Stimulated activated CD4-positive, alpha-beta T cell treated with anti-CD3 and anti-CD28 coated beads, Interleukin-2, amount 100 ng/mL, for 24 hours (primary cell): ENCODE measurements at places on chromosomes 5 and 9.
A peak's percentile ranks its signal among the peaks of the same experiment; 100 is the strongest.

GRCh38 chr5:100584069-100584468 is 48.9 kb downstream of the FAM174A start:
- DNase-seq: no peak

DNA sequence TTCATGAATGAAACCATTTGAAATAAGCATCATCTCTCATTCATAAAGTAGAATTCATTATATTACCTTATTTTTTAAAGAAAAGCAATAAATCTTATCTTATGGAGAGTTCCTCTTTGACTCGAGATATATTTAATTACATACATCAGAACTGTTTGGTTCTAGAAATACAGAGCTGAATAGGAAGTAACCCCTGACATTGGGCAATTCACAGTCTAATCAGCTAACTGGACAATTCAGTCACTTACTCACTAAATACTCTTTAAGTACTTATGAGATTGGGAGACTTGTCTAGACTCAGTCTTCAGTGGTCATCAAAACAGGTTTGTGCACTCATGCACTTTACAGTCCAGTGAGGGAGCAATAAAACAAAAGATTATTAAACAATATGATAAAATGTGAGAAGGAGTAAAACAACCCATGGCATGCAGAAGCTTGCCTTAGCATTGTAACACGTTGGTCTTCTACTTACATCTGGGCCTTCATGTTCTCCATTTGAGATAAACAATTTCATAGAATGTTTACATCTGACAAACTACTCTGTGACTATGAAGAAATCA is 11.5 kb upstream of the FBXO38 start:
- DNase-seq: no peak

- no peak for DNase-seq
Observed at GRCh38 chr9:109956717-109957440, 176.9 kb downstream of the PALM2AKAP2 start.

- no peak for DNase-seq
Observed at GRCh38 chr5:163379298-163380155, 57.9 kb upstream of the CCNG1 start.

DNA sequence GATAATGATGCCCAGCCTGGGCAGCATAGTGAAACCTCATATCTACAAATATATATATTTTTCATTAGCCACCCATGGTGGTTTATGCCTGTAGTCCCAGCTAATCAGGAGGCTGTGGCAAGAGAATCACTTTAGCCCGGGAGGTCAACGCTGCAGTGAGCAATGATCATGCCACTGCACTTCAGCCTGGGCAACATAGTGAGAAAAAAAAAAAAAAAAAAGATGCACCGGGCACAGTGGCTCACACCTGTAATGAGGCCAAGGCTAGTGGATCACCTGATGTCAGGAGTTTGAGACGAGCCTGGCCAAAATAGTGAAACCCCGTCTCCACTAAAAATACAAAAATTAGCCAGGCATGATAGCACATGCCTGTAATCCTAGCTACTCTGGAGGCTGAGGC is 50.2 kb upstream of the ADRA1B start:
- no peak for DNase-seq

DNA sequence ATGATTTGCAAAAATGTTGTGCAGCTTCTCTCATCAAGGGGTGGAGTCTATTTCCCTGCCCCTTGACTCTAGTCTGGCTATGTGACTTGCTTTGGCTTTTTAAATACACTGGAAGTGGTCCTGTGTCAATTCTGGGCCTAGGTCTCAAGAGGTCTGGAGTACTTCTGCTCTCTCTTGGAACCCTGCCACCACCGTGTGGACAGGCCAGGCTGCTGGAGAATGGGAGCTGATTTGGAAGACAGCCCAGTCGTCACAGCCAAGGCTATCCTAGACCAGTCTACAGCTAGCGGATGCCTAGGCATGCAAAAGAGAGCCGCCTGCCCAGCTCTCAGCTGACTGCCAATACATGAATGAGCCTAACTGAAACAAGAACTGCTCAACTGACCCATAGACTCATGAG is 56.7 kb upstream of the CLINT1 start:
- DNase-seq: no peak

DNA sequence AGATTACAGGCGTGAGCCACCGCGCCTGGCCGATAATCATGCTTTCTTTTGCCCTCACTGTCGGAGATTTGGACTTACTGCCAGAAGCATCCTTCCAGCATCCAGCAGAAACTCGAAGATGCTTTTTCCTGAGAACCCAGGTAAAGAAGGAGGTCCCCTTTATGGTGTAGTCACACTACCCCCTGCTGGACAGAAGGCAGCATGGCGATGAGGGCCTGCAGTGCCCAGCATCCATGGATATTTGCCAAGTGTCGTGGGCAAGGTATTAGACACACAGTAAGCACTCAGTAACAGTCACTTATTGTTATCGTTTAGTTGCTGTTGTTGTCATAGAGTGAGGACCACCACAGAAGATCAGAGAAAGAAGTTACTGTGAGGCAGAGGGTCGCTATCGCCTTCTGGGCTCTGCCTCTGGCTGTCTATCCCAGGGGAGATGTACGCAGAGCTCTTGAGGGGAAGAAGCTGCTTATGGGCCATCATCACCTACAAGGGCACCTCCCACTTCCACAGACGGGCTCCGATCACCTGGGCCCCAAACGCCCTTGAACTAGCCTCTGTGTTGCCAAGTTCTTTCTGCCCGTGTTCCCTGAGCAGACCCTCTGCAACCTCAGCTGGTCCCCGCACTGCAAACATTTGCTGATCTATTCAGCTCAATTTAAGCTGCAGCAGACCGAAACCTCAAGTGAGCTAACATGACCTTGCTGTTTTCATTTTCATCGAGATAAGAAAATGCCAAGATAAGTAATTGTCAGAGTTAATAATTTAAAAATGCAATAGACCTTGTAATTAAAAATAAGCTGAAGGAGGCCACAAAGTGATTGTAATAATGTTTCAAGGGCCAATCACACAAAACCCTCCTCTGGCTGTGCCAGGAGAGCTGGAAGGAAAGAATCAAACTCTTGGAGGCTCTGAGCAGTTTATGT is 23.9 kb downstream of the C5orf15 start:
- DNase-seq: peak; percentile 61

DNA sequence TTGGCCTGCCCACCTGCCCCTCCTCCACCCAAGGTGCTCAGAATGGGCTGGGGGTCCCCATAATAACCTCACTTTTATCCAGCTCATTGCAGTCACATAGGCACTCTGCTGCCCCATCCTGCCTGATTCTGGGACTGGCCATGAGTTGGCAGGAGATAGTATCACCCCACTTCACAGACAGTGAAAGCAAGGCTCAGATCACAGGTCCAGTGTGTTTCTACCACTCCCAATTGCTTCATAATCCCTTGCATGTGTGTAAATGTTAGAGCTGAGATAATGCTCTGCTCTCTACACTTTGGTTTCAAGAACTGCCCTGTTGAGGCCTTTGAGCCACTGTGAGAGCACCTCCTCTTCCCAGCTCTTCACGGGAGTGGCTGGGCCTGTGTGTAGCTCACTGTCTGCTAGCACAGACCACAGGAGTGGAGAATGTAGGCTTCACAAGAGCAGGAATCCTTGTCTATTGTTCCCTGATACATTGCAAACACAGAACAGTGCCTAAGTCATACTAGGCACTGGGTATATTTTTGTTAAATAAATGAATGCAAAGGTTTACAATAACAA is 8.4 kb downstream of the PCYOX1L start:
- DNase-seq: no peak

GRCh38 chr5:142771666-142772065 is 1.5 kb downstream of the ARHGAP26 start:
- DNase-seq: no peak

GRCh38 chr5:40430101-40430710 is 249.5 kb upstream of the PTGER4 start:
- DNase-seq: no peak

DNA sequence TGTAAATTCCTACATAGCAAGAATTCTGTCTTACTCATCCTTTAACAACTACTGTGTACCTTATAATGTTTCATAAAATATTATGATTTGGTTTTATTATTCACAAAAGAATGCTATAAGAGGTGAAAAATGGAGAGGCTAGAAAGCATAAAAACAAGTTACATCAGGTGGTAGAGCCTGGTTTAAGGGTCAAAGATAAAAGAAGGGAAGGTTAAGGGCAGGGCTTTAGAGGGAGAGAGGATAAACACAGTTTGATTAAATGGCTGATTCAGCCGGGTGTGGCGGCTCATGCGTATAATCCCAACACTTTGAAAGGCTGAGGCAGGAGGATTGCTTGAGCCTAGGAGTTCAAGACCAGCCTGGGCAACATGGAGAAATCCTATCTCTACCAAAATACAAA is 40.4 kb upstream of the HSPB3 start:
- DNase-seq: no peak

- no peak for DNase-seq
Observed at GRCh38 chr5:60248901-60249300, 355.4 kb upstream of the PDE4D start.

DNA sequence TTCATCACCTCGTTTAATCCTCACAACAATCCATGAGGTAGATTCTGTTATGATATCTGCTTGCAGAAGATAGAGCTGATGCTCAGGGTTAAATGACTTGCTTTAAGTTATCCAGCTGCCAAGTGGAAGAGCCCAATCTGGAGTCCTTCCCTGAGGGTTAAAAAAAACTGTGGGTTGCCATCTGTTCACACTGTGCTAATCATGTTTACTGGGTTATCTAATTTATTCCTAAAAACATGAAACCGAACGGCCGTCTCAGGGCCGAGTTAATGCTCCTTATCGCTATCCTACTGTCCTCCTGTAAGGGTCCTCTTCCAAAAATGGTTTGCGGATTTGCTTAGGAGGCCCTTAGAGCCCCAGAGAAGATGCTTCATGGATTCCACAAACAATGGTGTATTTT is 153.3 kb downstream of the YIPF5 start:
- no peak for DNase-seq

GRCh38 chr5:95441636-95442035 is 50.5 kb downstream of the FAM81B start:
- no peak for DNase-seq

GRCh38 chr9:130685104-130685503 is 8.5 kb upstream of the EXOSC2 start:
- DNase-seq: no peak

DNA sequence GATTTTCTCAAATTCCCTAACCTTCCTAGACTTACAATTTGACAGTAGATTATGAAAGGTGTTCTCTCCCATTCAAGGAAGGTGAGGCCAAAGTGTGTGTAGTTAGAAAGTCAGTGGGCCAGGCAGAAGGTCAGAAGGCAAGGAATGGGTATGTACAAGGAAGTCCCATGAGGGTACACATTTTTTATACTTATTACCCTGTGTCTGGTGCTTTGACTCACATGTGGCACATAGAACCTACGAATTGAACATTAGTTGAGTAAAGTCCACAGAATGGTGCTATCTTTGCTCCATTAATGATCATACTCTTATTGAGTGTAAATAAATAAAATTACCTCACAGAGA is 55.4 kb downstream of the IQGAP2 start:
- DNase-seq: no peak

DNA sequence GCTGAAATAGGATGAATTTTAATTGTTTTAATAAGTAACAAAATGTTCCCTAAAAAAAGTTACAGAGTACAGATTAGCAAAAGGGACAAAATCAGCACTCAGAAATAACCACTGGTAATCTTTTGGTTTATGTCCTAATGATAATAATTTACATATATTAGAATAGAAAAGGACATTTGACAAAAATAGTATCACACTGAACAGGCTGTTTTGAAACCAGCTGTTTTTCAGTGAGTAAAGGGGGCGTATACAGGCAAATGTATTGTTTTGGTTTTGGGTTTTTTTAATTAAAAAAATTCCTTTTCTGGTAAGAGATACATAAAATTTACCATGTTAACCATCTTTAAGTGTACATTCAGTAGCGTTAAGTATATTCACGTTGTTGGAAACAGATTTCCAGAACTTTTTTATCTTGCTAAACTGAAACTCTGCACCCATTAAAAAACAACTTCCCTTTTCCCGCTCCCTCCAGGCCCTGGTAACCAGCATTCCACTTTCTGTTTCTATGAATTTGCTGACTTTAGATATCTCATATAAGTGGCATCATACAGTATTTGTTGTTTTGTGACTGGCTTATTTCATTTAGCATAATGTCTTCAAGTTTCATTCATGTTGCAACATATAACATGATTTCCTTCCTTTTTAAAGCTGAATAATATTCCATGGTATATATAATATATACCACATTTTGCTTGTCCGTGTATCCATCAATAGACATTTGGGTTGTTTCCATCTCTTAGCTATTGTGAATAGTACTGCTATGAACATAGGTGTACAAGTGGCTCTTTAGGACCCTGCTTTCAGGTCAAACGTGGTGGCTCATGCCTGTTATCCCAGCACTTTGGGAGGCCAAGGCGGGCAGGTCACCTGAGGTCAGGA is 20.6 kb upstream of the LARP1 start:
- no peak for DNase-seq

GRCh38 chr5:141680751-141681201 is 1.3 kb downstream of the ARAP3 start:
- DNase-seq: no peak

GRCh38 chr9:32647671-32648070 is 12.2 kb upstream of the TAF1L start:
- no peak for DNase-seq

DNA sequence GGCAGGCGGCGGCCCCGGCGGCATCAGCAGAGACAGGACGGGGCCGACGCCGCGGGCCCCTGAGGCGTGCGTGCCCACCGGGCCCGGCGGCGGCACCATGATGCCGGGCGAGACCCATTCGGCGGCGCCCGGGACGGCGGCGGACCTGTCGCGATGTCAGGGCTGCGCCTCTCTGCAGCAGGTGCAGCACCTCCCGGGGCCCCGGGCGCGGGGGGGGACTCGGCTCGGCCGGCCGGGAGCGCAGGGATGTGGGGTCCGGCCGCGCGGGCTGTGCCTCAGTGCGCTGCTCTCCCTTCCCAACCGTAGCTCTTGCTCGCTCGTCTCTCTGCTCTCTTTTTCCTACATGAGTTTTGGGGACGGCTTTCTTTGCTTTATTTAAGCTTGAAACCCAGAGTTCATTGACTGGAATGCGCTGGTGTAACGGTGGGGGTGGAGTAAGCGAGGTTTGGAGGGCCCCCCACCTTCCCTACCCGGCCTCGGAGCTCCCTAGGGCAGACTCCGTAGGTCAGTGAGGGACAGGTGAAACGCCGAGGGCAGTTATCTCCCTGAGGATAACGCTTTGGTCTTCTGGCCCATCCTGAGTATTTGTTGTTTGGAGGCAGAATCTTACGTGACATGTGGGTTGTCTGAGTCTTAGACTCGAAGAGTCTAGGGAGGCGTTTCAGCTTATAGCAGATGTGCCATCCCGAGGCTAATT is 490 bp downstream of the ICE1 start:
- DNase-seq: peak; percentile 9

- DNase-seq: no peak
Observed at GRCh38 chr9:110351009-110351467, 13.4 kb upstream of the TXNDC8 start.

GRCh38 chr9:95107001-95107749 is 210.3 kb downstream of the FANCC start:
- DNase-seq: no peak

DNA sequence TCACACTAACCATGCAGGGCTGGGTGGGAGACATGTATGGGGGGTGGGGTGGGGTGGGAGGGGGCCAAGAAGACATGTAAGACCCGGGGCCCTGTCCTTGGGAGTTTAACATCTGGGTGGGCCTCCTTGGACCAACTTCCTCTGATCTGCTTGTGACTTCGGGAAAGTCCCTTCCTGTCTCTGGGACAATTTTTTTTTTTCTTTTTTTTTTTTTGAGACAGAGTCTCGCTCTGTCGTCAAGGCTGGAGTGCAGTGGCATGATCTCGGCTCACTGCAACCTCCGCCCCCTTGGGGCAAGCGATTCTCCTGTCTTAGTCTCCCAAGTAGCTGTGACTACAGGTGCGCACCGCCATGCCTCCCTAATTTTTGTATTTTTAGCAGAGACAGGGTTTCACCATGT is 23.8 kb upstream of the IER5L start:
- no peak for DNase-seq
